Activated CD4-positive, alpha-beta memory T cell treated with anti-CD3 and anti-CD28 coated beads, Interleukin-2, amount 10 ng/mL, durations not matched to agents 7 days and 5 days (primary cell): ENCODE measurements at places on chromosomes 2 and 18. TPM values are rescaled to one million over a fixed set of nuclear protein-coding genes. Genes with fewer than 3 reads are reported as not detected.

GRCh38 chr2:231343006-231343710 is 52.4 kb upstream of the B3GNT7 start:
- no peak for DNase-seq
- no peak overlapping the region for H3K4me3 ChIP-seq
- H3K36me3 ChIP-seq, result no peaks in the 10 kb centered on the region
- H3K27ac ChIP-seq, result no peak overlapping the region
- H3K27me3 ChIP-seq, result peaks cover 34% of the 10 kb centered on the region
- H3K4me1 ChIP-seq, result no peaks in the 10 kb centered on the region

The ZNF804A gene
- total RNA-seq, result not detected

DNA sequence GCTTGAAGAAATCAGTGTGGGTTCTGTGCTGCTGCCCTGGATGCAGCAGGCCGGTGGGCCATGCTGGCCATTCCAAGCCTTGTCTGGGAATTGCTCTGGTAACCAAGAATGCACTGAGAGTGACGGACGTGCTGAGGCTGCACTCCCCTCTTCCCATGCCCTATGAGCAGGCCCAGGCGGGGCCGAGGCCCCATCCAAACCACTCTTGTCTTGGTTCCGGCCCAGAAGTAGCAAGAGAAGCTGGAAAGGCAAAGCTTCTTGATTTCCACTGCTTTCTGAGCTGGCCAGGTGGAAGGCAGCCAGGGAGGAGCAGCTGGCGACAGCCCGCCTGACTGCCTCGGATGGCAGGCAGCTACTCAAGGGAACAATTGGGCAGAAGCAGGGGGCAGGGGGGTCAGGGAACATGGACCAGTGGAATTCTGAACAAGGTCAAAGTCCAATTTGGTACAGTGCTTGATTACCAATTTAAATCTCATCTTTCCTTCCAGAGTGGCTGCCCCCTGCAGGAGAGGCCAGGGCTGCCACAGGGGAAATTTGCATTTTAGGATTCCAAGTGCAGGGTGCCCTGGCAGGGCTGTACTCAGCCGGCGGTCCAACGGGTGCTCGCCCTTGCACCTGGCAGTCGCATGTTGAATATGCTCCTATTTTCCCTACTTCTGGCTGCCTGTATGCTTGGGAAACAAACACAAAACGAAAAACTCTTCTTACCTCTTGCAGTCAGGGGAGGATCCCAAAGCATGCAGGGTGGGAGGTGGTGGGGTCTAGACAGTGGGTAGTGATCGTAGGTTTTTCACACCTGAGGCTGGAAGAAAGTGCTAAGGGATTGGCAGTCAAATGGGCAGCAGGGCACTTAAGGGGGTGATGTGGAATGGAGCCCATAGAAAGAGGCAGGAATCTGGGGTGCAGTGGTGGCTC is 67.3 kb downstream of the LIPG start:
- no peaks in the 10 kb centered on the region for H3K36me3 ChIP-seq
- H3K27ac ChIP-seq, result no peak overlapping the region
- peaks cover 15% of the 10 kb centered on the region for H3K27me3 ChIP-seq
- DNase-seq, result no peak
- H3K4me1 ChIP-seq, result no peaks in the 10 kb centered on the region

GRCh38 chr18:68035774-68036522 is 519.4 kb upstream of the DSEL start:
- H3K27me3 ChIP-seq, result no peaks in the 10 kb centered on the region
- H3K36me3 ChIP-seq, result no peaks in the 10 kb centered on the region
- DNase-seq, result no peak
- no peak overlapping the region for H3K27ac ChIP-seq
- no peaks in the 10 kb centered on the region for H3K4me1 ChIP-seq
- no peak overlapping the region for H3K4me3 ChIP-seq

DNA sequence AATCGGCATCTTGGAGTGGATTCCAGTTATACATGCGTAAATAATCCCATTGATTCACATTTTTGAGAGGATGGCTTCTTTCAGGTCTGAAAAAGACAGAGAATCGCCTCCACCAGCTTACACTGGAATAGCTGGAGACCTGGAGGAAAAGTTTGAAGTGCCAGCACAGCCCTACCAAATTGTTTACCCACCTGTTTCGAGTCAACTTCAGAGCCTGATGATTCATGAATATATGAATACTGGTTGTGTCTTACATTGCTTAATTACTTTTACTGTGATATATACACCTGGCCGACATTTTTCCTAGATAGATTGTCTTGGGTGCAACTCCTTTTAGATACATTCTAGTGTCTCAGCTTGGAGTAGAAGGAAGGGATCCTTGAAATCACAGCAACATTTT is 335 bp upstream of the NCKAP5 start:
- no peaks in the 10 kb centered on the region for H3K4me1 ChIP-seq
- DNase-seq, result no peak
- H3K27ac ChIP-seq, result no peak overlapping the region

The IL1B gene
- total RNA-seq, result 0.48 TPM

GRCh38 chr2:10331027-10331701 is 28.5 kb downstream of the HPCAL1 start:
- H3K36me3 ChIP-seq, result peaks cover 29% of the 10 kb centered on the region
- peak overlapping the region; percentile 83 for H3K27ac ChIP-seq
- H3K4me1 ChIP-seq, result peaks cover 57% of the 10 kb centered on the region
- no peaks in the 10 kb centered on the region for H3K27me3 ChIP-seq
- peak overlapping the region; percentile 79 for H3K4me3 ChIP-seq

DNA sequence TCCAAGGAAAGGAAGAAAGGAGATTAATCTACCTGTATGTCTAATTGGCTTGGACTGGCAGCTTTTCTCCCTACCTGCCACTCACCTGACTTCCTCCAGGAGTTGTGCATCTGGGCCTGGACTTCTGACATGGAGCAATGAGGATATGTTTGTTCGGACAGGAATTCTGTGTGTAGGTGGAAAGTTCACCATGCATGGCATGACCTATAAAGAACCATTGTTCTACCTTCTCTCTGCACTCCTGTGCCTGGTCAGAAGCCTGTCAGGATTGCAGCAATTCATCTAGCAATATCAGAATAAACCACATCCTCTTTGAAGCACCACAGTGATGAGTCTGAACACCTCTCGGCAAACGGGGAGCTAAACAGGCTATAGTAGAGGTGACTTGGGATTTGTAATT is 20.8 kb downstream of the CCDC85A start:
- no peak for DNase-seq
- H3K36me3 ChIP-seq, result no peaks in the 10 kb centered on the region
- no peaks in the 10 kb centered on the region for H3K27me3 ChIP-seq
- no peak overlapping the region for H3K27ac ChIP-seq
- H3K4me3 ChIP-seq, result no peak overlapping the region

The C2orf66 gene
- 0.33 TPM for total RNA-seq

DNA sequence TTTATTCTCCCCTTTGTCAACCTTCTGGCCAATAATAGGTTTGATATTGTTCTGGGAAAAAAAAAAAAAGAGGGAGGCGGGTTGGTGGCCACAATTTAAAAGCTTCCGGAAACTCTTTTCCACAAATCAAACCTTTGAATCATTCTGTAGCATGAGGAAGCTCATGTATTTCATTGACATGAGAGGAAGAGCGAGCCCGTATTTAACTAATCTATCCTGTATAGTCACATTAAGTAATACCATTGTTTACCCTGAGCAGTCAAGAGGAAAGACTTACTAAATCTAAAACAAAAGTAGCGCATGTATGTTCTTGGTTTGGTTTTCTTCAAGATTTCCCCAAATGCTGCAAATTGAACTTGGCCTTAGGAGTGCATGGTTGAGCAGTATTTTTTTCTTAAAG is 120.1 kb downstream of the NCKAP5 start:
- H3K4me1 ChIP-seq, result no peaks in the 10 kb centered on the region
- DNase-seq, result no peak
- H3K27me3 ChIP-seq, result no peaks in the 10 kb centered on the region
- no peak overlapping the region for H3K4me3 ChIP-seq

The RAD51AP2 gene
- not detected for total RNA-seq

GRCh38 chr2:1414121-1414520 is 858 bp downstream of the TPO start:
- no peaks in the 10 kb centered on the region for H3K4me1 ChIP-seq
- no peak overlapping the region for H3K27ac ChIP-seq
- H3K36me3 ChIP-seq, result no peaks in the 10 kb centered on the region
- no peaks in the 10 kb centered on the region for H3K27me3 ChIP-seq
- DNase-seq, result no peak
- H3K4me3 ChIP-seq, result no peak overlapping the region

DNA sequence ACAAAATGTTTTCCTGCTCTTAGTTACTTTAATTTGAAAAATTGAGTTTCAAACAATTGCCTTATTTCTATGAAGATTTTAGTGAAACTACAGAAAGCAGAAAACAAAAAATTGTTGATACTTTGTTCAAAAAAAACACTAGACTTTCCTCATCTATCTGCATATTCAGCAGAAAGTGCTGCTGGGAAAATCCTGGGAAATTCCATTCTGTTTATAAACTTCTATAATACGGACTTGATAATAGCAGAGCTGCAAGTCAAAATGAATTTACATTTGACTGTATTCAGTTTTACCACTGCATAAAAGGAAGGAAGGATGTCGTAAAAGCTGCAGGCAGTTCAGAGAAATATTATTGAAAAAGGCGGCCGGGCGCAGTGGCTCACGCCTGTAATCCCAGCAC is 24.9 kb upstream of the ERICH2 start:
- no peak for DNase-seq
- H3K27me3 ChIP-seq, result peaks cover 30% of the 10 kb centered on the region
- H3K4me1 ChIP-seq, result no peaks in the 10 kb centered on the region
- no peak overlapping the region for H3K4me3 ChIP-seq
